ENCODE measurements at places on chromosomes 5 and 9.
A peak's percentile ranks its signal among the peaks of the same experiment; 100 is the strongest.

GRCh38 chr9:136045595-136046553, 49.2 kb downstream of the NACC2 start:
- DNase-seq: no peak

GRCh38 chr9:132670457-132671391, at the start of gene GTF3C4:
Gene GTF3C4 (plus strand): TSS chr9:132670464. CDS start chr9:132670599, 135 bp downstream.
- peak; percentile 40 for DNase-seq

DNA sequence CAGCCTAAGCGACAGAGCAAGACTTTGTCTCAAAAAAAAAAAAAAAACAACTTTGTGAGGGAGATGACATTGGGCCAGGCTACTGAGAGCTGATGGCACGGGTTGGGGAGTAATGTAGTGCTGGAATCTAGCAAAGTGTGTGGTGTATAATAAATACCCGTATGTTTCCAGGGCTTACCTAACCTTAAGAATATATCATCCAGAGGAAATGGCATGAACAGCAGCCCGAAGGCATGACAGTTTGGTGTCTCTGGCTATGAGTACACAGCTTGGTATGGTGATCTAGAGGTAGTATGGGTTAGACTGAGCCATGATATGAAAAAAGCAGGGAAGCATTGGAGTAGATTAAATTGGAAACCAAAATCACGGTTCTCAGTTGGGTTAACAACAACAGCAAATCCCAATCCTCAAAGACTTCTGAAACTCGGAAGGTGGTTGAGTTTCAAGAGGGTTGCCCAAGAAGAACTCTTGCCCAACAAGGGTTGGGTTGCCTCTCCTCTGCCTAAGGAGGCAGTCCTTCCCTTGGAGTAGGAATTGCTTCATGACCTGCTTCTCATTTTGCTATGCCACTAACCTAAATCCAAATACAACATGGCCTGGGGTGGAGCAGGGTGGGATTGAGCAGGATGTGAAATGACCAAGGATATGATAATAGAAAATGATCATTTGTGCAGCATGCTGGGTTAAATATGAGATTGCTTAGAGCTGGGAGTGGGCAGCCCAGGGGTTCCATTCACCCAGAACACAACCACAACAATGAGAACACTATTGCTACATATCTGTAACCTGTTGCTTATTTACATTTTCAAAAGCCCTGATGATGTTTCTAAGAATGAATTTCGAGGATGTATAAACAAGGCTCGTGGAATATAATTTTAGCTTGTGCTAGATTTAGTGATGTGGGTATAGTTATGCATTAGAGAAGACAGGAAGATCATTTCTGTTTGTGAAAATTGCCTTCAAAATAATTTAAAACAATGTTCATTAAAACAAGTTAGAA, 64.6 kb upstream of the ZFR start:
- no peak for DNase-seq

DNA sequence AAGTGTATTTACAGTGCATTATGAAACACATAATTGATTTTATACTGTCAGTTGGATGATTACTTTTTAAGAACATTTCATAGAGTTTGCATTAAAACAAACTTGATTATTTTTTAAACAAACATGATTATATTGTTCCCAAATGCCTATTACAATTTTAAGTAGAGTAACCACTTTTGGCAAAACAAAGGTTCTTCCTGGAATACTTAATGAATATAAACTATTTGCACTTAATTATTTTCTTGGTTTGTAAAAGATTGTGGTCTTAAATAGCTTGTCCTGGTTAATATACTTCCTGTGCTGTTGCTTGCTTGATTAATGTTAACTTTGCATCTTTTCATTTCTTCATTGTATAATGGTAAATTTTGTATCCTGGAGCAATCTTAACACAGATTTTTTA, 180.0 kb downstream of the CDH12 start:
- DNase-seq: no peak

DNA sequence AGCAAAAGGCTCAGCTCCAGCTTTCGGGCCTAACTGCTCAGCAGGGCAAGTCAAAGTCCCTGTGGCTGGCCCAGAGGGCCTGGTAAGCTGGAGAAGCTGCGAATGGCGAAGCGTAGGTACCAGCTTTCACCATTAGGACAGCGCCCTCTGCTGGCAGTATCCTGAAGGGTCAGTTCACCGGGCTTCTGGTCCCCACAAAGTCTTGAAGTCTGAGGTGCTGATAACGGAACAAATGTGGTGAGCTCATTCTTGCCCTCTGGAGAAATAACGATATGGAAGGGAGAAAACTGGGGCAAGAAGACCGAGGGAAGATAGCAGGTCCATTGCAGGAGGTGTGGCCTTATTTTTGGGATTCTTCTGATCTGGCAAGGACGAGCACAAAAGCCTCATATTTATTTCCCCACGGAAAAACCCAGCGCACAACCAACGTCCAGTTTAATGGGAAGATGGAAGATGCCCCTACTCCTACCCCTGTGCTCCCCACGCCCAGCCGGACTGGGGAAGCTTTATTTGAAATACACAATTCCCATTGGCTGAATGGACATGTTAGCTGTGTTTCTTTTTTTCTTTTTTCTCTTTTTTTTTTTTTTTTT, 7.2 kb downstream of the SOWAHA start:
- DNase-seq: peak; percentile 96

- no peak for DNase-seq
Measured at GRCh38 chr9:138075496-138075895, 197.9 kb downstream of the CACNA1B start.

GRCh38 chr5:34040472-34040871, 2.5 kb downstream of the C1QTNF3 start:
- DNase-seq: no peak

GRCh38 chr9:73050065-73050816, 97.4 kb upstream of the ALDH1A1 start:
- DNase-seq: no peak

- no peak for DNase-seq
Measured at GRCh38 chr5:66888613-66889012, 292.4 kb downstream of the MAST4 start.

- no peak for DNase-seq
Measured at GRCh38 chr5:107950776-107951175, 280.0 kb upstream of the EFNA5 start.

- DNase-seq: no peak
Measured at GRCh38 chr5:169745441-169746146, 108.5 kb downstream of the DOCK2 start.

DNA sequence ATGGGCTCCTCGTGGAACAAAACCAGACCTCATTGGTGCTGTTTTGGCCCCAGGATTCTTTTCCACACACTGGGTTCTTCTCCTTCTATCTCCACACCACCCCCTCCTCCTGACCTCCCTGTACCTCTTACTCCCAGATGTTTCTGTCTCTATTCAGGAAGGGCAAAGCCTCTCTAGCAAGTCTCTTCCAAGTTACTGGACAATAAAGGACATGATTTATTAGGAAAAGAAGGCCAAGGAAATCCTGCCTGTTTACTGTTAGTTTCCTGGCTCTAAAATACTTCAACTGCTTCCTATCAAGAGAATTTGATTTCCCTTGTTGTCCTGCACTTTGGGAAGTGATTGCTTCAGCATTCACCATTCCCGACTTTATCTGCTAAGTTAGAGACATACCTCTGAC, 262.0 kb downstream of the SAXO1 start:
- DNase-seq: no peak

DNA sequence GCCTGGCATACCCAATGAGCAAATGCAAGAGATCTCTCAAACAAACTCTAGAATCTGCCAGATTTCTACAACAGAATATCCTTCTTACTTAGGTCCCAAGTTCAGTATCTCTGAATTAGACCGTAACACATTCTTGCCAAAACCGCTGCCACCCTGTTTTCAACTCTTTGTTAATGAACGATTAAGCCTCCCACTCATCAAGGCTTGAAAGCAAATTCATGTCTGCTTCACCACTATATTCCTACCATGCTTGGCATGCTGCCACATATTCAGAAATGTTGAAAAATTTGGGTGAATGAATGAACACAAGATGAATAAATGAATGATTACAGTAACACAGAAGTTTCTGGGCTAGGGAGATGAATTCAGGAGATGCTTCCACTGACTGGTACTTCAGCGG, 119.9 kb downstream of the BNC2 start:
- DNase-seq: no peak

DNA sequence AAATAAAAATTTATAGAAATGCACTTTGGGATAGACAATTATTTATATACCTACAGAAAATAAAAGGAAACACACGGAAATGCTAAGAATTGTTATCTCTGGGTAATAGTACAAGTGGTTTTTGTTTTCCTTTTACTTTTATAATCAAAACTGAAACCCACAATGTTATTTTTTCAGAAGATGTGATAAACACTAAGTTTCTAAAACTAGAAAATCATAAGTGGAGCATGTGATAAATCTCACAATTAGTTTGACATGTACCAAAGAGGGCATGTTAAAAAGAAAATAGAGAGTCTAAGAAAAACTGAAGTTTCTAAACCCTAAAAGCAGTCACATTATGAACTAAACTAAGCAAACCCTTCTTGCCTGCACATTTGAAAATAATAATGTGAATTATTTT, 61.1 kb downstream of the OXCT1 start:
- no peak for DNase-seq

DNA sequence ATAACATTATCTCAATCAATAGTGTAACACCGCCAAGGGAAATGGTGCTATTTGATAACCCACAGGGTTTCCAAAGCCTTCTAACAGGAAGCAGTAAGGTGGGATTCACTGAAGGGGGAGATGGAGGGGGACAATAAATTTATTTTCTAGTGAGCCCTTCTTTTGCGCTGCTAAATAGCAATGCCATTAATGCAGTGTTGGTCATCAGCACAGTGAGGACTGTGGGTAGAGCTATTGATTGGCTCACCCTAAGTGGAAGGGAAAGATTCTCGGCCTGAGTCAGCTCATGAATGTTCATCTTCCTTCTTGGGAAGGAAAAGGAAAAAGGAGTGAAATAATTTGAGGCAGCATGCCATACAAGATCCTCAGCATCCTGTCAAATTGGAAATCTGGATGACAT, 25.4 kb downstream of the RGMB start:
- no peak for DNase-seq

DNA sequence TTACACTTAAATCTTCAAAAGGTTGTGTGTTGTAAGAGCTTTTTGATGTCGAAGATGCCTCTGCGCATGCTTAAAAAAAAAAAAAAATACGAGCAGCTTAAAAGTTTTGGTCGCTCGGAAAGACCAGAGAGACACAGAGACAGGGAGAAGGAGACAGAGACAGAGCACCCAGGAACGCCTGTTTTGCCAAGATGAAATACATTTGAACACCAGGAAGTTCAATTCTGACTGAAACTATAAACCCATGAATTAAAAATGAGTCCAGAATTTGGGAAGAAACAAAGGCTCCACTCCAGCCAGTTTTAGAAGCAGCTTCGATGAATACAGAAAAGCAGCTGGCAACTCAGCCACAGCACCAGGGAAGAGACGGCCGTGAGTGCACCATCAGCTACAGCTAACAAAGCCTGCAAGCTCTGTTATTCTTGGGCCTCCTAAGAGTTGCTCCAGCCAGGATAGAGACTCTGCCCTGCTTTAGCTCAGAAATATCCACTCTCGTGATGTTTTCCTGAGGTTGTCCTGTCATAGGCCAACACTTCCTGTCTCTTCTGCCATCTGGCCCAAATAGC, 2.5 kb upstream of the ZNF474 start:
- DNase-seq: no peak

DNA sequence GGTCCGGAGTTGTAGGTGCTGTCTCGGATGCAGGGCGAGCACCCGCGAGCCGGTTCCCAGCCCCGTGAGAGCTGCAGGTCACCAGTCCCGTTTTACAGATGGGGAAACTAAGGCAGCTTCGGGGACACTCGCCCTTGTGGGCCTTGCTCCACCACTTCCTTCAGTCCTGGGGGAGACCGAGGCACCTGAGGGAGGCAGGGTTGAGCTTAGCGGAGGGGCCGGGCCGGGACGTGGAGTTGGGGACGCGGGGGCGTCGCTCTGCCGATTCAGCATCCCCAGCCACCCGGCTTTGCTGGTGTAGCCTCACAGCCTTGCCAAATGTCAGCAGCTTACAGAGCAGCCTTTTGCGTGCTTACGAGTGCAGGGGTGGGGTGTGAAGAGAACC, 530 bp downstream of the BBLN start:
- DNase-seq: peak; percentile 66

DNA sequence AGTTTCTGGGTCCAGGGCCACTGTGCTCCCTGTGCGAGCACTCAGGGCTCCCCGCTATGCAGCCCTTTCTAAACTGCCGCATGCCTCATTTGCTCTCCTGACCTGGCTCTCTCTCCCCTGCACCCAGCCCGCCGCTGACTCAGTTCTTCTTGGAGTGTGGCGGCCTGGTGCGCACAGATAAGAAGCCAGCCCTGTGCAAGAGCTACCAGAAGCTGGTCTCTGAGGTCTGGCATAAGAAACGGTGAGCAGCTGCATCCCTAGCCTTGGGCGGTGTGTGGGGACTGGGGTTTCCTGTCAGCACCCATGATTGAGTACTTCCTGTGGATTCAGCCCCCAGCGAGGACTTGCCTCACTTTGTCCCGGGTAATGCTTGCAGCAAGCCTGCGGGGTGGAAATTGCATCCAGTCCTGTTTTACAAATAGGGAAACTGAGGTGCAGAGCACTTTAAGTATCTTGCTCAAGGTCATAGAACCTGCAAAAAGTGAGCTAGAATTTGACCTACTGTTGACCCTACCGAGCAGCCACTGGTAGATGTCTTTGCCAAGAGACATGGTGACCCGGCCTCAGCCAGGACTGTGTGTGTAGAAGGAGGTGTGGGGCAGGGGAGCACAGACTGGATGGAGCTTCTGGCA, 27.9 kb downstream of the USP20 start:
- DNase-seq: peak; percentile 71

DNA sequence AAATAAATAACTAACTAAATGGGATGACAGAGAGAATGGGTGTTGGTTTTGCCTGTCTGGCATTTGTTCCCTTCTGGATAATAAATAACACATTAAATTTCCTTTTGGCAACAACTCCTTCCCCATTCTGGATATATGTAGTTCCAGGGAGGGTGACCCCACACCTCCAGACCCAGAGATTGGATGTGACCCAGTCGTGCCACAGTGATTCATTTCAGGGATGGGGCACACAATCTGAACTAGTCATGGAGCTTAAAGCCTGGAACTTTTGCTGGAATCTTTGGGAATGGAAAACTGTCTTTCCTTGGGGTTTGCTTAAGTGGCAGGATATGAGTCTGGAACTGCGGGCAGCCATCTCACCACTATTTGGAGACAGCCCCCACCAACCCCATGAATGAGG, 11.3 kb downstream of the KLF9 start:
- DNase-seq: no peak

- no peak for DNase-seq
Measured at GRCh38 chr5:144035046-144035740, 135.3 kb downstream of the YIPF5 start.

DNA sequence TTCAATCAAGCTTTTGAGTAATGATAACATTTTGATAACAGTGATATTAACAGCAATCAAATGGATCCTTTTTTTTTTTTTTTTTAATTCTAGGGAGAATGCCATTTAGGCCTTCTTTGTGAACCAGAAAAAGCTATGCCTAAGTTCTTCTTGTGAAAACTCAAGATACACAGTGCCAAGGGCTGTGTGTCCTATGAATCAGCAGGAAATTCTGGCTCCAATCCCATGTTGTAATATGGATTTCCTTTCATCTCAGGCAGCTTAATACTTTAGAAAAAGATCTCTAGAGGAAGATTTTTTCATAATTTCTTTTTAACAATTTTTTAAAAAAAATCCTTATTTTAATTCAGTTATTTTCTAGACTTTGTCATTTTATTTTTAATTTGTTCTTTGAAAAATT, 96.1 kb downstream of the NUDT12 start:
- DNase-seq: no peak
